ENCODE measurements at places on chromosomes 3 and 15.

DNA sequence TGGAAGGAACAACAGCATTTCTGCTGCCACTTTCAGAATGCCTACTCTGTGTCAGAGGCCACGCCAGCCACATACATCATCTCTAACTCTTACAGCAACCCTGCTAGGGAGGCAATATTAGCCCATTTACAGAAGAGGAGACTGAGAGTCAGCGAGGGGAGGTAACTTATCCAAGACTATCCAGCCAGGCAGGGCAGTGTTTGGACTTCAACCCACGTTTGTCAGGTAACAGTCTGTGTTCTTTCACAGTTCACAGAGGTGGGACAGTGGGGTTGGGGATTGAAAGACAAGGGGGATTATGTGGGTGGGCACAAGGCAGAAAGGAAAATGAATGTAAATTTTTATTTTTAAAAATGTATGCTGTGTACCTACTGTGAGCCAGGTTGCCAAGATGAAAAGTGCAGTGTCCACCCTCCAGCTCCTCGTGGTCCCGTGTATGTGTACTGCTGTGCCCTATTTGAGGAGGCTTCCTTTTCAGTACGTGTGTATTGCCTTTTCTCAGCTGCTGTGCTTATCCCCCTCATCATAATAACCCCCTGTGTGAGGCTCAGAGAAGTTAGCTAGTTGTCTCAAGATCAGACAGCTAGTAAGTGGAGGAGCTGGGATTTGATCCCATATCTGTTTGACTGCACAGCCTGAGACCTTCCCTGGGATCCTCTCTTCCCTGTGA, 16.5 kb upstream of the ATP2B2 start:
- DNase-seq, result no peak

DNA sequence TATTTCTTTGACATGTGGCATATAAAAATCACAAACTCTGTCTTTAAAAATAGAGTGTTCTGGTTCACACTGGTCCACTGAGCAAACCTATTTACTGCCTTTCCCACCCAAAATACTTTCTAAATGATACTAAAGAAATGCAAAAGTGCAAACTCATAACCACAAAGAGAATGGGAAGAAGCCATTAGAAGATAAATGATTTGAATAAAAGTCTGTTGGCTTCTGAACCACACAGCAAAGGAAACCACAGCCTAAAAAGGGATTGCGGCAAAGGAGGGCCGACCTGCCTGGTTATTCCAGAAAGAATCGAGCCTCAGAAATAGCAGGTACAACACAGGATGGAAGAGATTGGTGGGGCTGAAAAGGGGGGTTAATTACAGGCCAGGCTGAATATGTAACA, 599.5 kb downstream of the FHIT start:
- DNase-seq, result no peak

GRCh38 chr15:89781055-89781454, 4.9 kb downstream of the MESP2 start:
- DNase-seq, result no peak

DNA sequence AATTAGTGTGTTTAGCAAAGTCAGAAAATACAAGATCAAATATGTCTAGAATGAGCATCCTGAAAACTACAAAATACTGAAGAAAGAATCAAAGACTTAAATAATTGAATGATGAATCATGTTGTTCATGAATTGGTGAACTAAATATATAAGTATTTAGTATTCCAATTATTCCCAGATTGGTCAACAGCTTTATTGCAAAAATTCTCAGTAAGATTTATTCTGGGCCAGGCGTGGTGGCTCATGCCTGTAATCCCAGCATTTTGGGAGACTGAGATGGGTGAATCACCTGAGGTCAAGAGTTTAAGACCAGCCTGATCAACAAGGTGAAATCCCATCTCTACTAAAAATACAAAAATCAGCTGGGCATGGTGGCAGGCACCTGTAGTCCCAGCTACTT, 250.0 kb upstream of the NECTIN3 start:
- no peak for DNase-seq

- DNase-seq, result no peak
These were observed 171.0 kb downstream of the CTNNB1 start for GRCh38 chr3:41370307-41370706.

GRCh38 chr3:57745101-57745500, 11.0 kb upstream of the SLMAP start:
- DNase-seq, result no peak

DNA sequence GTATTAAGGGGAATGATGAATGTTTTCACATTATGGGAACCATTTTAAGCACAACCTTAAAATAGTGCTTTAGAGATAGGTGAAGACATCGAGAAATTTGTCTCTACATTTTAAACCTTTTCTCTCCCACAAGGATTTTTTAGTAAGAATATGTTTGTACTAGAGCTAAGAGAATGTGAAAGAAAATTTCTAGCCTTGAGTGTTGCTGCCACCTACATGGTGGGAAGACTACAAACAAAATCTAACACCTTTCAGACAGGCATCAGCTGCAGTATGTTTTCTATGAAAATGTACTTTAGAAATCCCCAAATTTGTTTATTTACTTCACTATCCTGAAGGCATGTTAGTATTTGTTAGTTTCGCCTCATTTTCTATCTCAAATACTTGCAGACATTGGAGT, 247.4 kb downstream of the WDR72 start:
- no peak for DNase-seq

- no peak for DNase-seq
These were observed 18.3 kb upstream of the PKM start for GRCh38 chr15:72249142-72249810.

GRCh38 chr15:58392611-58393161, 39.1 kb upstream of the LIPC start:
- DNase-seq, result no peak

DNA sequence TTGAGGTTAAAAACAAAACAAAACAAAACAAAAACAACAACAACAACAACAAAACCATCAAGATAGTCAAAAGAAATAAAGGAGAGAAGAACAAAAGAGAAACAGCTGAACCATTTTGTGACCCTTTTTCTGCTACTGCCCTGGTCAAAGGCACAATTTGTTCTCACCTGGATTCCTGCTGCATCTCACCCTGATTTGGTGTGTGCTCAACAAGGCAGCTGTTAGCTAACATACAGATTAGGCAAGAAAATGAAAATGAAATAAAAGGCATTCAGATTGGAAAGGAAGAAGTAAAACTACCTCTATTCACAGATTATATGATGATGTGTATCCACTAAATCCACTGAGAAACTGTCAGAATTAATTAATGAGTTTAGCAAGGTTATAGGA, 28.7 kb upstream of the XIRP1 start:
- DNase-seq, result no peak
